Astrocyte (in vitro differentiated cells and primary cell): ENCODE measurements at places on chromosomes 6 and 20. TPM values are rescaled to one million over a fixed set of nuclear protein-coding genes. Genes with fewer than 3 reads are reported as not detected.

SLC35F1 gene
- 0.72 and 1.0 TPM in 2 replicates for total RNA-seq

NHLRC1 gene
- total RNA-seq: 0.29 TPM in 1 of 2 replicates, not detected in the other

TP53TG5 gene
- not detected in 2 replicates for total RNA-seq

SLC22A7 gene
- not detected in 2 replicates for total RNA-seq

FAXC gene
- total RNA-seq: 7.4 and 9.9 TPM in 2 replicates

GRCh38 chr20:43388268-43389002 is 69.3 kb upstream of the SRSF6 start:
- no peaks in the 10 kb centered on the region for H3K4me1 ChIP-seq
- H3K27ac ChIP-seq: no peak overlapping the region
- peak; percentile 12 for DNase-seq
- no peak overlapping the region for H3K4me3 ChIP-seq
- H3K36me3 ChIP-seq: no peaks in the 10 kb centered on the region
- H3K27me3 ChIP-seq: peaks cover 2% of the 10 kb centered on the region

DNA sequence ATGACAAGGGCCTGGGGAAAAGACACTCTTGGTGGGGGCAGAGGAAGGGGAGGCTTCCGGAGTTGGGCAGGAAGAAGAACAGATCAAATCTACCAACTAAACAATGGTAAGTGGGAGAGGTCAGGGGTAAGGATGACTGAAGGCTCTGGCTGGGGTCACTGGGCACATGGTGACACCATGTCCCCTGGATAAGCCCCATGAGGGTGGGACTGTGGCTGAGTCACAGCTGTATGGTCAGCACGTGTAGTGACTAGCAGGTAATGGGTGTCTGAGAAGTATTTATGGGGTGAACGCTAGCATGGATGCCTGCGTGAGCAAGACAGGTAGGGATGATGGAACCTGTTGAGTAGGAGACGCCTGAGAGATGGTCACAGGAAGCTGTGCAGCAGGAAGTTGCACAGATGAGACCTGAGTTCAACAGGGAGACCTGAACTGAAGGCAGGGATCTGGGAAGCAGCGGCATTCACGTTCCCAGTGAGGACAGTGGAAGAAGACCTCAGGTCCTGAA is 64.5 kb upstream of the SNX9 start:
- no peak overlapping the region for H3K4me3 ChIP-seq
- H3K4me1 ChIP-seq: peaks cover 32% of the 10 kb centered on the region
- no peaks in the 10 kb centered on the region for H3K27me3 ChIP-seq
- no peak overlapping the region for H3K27ac ChIP-seq
- no peak for DNase-seq
- no peaks in the 10 kb centered on the region for H3K36me3 ChIP-seq

DNA sequence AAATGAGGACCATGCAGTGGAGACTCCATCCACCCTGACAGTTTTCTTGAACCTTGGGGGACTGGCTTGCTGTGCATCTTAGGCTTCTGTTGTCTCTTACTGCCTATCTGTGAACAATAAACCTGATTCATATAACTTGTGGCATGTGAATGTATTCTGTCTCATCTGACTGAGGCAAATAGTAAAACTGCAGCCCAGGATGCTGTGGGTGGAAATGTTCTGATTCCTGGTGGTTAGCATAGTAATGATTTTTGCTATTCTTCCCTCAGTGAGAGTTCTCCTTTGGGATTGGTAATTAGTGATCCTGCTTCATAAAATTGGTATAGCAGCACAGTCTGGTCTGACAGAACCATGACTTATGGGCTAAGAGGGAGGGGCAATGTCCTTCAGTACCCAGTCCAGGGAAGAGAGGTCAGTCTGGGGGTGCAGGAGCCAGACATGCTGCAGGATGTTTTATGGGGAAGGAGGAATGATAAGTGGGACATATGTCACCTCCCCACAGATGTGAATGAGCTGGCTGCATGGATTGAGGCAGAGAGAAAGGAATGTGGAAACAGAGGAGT is 147.1 kb downstream of the OR2B2 start:
- H3K27ac ChIP-seq: no peak overlapping the region
- H3K4me1 ChIP-seq: peaks cover 5% of the 10 kb centered on the region
- H3K27me3 ChIP-seq: peaks cover 8% of the 10 kb centered on the region

DNA sequence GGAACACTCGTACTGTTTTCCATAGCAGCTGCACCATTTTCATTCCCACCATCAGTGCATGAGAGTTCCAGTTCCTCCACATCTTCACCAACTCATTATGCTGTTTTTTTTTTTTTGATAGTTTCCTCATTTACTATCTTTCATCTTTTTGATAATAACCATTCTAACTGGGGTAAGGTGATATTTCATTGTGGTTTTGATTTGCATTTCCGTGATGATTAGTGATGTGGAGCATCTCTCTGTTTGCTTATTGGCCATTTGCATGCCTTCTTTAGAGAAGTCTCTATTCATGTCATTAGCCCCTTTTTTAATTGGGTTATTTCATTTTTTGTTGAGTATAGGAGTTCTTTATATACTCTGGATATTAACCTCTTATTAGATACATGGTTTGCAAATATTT is 25.9 kb downstream of the ACTR5 start:
- H3K4me1 ChIP-seq: no peaks in the 10 kb centered on the region
- H3K27ac ChIP-seq: no peak overlapping the region
- no peaks in the 10 kb centered on the region for H3K36me3 ChIP-seq
- DNase-seq: no peak
- H3K27me3 ChIP-seq: no peaks in the 10 kb centered on the region

DNA sequence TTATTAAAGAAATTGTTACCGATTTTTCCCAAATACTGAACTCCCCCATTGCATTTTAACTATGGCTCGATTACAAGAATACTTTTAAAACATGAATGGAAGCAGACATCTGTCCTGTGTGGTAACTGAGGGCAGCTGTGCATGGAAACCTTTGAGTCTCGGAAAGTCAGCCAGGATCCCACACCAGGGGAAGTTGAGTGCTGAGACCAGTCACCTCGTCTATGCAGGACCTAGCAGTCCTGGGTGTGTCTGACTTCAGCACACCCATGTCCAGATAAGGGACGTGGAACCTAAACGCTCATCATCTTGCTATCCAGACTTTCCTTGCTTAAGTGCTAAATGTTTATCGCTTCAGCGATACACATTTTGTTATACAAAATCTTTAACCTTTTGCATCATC is 6.1 kb downstream of the RIN2 start:
- H3K4me1 ChIP-seq: peaks cover under 1% of the 10 kb centered on the region
- H3K4me3 ChIP-seq: no peak overlapping the region
- H3K27me3 ChIP-seq: no peaks in the 10 kb centered on the region
- no peak for DNase-seq
- H3K27ac ChIP-seq: no peak overlapping the region
- no peaks in the 10 kb centered on the region for H3K36me3 ChIP-seq

DNA sequence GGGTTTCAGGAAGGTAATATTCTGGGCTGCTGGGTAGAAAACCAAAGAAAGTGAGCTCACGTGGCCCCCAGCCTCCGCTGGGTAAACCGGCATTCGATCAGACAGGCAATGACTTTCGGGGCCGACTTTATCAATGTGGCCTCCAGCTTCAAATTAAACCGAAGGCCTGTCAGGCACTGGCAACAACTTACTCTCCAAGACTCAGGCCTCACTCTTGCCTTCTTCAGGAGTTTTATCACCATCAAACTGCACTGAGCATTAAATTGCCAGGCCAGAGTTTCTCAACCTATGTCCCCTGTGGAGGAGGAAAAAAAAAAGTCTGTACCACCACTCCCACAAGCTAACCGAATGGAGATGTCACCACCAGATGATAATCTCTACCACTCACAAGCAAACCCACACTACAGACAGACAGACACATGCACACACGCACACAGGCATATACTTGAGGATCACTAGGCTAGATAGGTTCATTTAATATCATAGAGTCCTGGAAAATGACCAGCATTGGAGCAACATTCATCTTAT is 1.1 kb upstream of the MBOAT1 start:
- no peaks in the 10 kb centered on the region for H3K27me3 ChIP-seq
- peaks cover 17% of the 10 kb centered on the region for H3K4me1 ChIP-seq
- DNase-seq: no peak
- H3K36me3 ChIP-seq: no peaks in the 10 kb centered on the region
- peak overlapping the region; percentile 66 for H3K27ac ChIP-seq

DNA sequence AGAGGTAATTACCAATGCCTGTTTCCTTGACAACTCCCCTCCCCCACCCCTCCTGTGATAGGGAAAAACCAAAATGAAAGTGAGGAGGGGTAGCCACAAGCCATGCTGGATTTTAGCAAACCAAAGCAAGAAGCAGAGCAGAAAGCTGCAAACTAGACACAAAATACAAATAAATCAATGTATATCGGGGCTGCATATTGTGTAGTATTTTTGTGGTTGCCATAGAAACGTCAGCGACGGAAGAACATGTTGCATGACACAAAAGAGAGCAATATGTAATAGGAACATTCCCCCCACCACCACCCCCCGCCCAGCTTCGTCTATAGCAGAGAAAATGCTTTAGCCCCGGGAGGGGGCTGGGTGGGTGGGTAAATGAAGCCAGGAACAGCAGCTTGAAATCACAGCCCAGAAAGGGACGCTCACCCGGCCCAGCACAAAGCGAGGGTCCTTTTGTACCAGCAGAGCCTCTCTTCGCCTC is 548 bp downstream of the AGPAT4 start:
- peak overlapping the region; percentile 79 for H3K4me3 ChIP-seq
- DNase-seq: peak; percentile 36
- H3K27me3 ChIP-seq: no peaks in the 10 kb centered on the region
- peak overlapping the region; percentile 93 for H3K27ac ChIP-seq

DNA sequence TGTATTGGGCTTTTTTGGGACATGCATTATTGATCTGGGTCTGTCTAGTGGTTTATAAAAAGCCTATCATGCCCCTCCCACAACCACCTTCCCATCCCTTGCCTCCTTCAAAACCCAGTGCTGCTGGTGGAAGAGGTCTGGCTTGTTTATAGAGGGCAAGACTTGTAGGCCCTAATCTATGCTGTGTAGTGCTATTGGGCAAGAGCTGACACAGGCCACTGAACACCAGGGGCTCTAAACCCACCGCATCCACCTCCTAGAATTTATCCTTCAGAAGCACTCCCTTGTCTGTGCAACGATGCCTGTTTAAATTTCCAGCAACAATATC is 30.9 kb downstream of the SULF2 start:
- no peak overlapping the region for H3K4me3 ChIP-seq
- no peak overlapping the region for H3K27ac ChIP-seq
- DNase-seq: no peak
- H3K4me1 ChIP-seq: no peaks in the 10 kb centered on the region

DNA sequence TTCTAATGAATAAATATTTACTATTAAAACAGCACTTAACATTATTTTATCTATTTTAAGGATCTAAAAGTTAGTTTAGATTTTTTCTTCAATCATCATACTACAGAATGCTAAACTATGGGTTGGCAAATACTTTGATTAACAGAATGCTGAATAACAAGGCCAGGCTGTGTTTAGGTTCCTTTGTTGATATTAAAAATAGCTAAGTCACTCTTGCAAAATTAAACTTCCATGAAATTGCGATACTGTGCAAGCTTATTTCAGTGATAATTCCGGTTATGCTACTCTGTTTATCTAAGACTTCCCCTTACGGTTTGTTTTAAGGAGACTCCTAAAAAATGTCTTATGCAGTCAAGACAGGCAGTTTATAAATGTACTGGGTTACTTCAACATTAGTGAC is 2.8 kb downstream of the RNF24 start:
- peaks cover 7% of the 10 kb centered on the region for H3K4me1 ChIP-seq
- H3K36me3 ChIP-seq: no peaks in the 10 kb centered on the region
- peak; percentile 29 for DNase-seq
- no peaks in the 10 kb centered on the region for H3K27me3 ChIP-seq
